Tibial nerve (tissue), 4 donors: ENCODE measurements at places on chromosomes 1 and 21.

- DNase-seq: no peak
Observed at GRCh38 chr1:81111818-81112217, 688.9 kb upstream of the ADGRL2 start.

- no peak for DNase-seq
Observed at GRCh38 chr21:38083535-38083934, 167.3 kb upstream of the KCNJ6 start.

GRCh38 chr1:116560704-116561490 lies 9.9 kb downstream of the CD58 start:
- DNase-seq: no peak

- DNase-seq: peak; percentile 33
Observed at GRCh38 chr1:66271904-66272254, 262.1 kb upstream of the SGIP1 start.

DNA sequence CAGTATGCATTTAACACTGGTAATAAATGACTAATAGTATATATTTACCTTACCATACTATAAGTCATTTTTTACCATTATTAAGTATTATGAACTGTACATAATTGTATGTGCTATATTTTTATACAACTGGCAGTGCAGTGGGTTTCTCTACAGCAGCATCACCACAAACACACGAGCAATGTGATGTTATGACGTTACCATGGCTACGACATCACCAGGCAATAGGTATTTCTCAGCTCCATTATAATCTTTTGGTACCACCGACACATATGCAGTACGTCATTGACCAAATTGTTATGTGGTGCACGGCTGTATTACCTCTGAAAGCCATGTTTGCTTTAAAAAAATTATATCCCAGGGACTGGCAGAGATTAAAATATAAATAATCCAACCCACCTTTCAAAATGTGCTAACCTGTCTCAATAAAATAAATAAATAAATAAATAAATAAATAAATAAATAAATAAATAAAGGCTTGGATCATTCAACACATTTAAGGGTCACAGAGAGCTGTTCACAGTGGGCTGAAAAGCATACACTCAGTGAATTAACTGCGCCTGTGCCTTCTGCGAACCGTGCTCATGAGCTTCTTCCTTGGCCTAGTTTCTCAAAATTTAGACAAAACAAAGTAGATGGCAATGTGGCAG lies 121.4 kb upstream of the SLC35F3 start:
- no peak for DNase-seq
